Dermis microvascular lymphatic vessel endothelial cell (primary cell): ENCODE measurements at places on chromosomes 5 and 9. TPM values are rescaled to one million over a fixed set of nuclear protein-coding genes. Genes with fewer than 3 reads are reported as not detected.

GRCh38 chr9:86828631-86829030 lies 118.7 kb downstream of the GAS1 start:
- no peak for DNase-seq

DNA sequence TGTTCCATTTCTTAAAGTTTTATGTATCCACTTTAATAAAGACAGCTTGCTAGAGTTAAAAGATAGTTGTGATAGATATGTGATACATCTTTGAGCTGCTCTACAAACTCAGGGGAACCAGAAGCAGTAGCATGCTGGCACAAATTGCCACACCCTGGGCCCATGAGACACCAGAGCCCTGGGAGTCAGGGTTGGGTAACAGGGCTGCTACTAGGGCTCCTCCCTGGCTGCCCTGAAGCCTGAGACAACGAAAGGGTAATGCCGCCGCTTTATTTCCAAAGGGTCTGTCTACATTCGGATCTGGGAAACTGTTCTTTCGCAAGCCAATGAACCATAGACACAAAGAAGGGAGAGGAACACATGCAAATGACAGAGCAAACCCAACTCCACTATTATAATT lies 29.2 kb downstream of the PTPN3 start:
- no peak for DNase-seq

GRCh38 chr5:157492886-157493285 lies 32.9 kb downstream of the NIPAL4 start:
- no peak for DNase-seq

DNA sequence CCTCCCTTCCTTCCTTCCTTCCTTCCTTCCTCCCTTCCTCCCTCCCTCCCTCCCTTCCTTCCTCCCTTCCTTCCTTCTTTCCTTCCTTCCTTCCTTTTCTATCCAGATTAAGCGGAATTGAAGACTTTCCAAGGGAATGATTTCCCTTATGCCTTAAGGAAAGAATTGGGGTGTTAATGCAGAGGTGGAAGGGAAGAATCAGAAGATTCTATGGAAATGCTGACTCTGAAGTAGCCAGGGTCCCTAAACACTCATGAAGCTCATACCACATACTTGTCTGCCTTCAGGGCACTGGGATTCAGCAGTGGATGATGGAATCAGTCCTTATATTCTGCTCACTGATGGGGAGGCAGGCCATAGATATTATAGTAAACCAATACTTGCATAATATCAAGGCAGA lies 48.2 kb downstream of the TNC start:
- DNase-seq = no peak

DNA sequence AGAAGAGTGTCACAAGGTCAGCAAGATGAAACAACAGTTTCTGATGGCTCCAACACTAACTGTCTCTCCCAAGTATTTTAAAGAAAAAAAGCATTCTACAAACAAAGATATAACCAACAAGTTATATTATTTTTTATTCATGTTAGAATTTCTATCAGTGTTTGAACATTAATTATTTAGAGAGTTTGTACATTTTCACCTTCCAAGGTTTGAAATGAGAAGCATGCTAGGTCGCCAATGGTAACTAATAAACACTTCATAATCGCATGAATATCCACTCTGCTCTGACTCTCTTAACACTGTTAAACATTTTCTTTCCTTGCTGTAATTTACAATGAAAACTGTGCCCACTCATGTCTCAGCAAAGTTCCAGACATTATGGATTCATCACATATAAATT lies 73.5 kb downstream of the PTCH1 start:
- no peak for DNase-seq

DNA sequence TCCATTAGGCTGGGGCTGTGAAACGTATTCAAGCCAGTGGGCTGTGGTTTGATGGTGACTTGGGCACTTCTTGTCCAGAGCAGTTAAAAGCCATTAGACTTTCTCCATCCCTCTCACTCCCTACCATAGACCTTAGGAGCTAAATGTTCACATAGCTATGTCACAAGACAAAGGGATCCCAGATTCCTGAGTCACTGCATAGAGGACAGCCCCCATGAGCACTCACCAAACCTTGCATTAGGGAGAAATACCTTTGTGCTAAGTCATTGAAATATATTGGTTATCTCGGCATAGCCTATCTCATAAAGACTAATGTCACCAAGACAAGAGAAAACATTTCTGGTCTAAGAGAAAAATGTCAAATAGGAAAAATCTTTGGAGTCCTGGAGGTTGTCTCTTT lies 104.3 kb downstream of the TRPM6 start:
- no peak for DNase-seq

DNA sequence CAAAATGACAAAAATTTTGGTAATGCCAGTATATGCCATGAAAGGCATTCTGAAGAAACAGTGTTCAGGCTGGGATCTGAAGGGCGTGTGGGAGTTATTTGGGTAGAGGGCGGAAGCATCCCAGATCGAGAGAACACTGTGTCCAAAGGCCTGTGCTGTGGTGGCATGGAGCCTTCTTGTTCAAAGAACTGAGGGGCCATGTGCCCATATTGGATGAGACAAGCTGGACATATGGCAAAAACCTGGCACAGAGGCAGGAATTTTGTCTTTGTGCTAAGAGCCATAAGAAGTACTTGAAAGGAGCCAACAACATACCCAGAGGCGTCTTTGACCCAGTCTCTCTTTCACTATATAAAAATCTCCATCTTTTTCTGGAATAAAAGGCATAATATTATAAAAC lies 128.0 kb downstream of the SYK start:
- no peak for DNase-seq

GRCh38 chr5:36670548-36670947 lies 64.1 kb downstream of the SLC1A3 start:
- DNase-seq = no peak

GRCh38 chr9:136297766-136298735 lies 5.8 kb downstream of the CCDC187 start:
- DNase-seq = no peak

DNA sequence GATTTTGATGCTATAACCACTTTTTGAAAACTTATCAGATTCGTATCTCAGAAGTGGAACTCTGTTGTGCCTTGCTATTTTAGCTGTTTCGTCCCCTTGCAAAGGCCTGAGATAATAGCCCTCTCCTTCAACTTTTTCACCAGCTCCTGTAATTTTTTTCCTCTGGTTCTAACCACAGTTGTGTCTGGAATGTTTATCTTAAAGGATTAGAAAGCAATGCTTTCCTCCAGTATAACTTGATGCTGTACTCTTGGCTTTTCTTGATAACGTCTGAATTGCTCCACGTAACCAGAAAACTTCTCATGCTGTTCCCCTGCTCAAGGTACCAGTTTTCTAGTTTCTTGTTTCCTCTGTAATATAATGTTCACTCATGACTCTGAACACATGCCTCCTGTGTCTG lies 209.4 kb downstream of the DTWD2 start:
- no peak for DNase-seq

DNA sequence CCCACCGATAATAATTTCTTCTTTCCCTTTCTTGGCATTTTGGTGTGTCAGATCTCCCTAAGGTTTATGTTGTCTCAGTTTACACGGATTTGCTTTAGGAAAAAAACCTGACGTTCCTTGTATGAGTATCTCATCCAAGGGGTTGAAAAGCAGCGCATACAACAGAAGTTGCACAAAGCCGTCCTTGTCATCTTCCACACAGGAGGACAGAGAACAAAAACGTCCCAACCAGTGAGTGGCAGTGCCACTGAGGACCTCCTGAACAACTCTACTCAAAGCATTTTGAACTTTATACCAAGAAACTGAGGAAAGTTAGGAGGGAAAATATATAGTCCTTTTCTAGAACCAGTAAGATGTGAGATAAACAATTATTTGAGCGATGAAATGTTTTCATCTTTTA lies 547.0 kb downstream of the PDE4D start:
- no peak for DNase-seq

- no peak for DNase-seq
Observed at GRCh38 chr9:137723783-137724445, 105.1 kb downstream of the EHMT1 start.

DNA sequence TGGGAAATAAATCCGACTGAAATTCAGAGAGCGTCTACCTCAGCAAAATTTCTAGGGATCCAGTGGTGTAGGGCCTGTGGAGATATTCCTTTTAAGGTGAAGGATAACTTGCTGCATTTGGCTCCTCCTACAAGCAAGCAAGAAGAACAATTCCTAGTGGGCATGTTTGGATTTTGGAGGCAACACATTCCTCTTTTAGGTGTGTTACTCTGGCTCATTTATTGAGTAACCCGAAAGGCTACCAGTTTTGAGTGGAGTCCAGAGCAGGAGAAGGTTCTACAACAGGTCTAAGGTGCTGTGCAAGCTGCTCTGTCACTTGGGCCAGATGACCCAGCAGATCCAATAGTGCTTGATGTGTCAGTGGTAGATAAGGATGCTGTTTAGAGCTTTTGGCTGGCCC lies 862.4 kb upstream of the CDH9 start:
- DNase-seq = no peak

DNA sequence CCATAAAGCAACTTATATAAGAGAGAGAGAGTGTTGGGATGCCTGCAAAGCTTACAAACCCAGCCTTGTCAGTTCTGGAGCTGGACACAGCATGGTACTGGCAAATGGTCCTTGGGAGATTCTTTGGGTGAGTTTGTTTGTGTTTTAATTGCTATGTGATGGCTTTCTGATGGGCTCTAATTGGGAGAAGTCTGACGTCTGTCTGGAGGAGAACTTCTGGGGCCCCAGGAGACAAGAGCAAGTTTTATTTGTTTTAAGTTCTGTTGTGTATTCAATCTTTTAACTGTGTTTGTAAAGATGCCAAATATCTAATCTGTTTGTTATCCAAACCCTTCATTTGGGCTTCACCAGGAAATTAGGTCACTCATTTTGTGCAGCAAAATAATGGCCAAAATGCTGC lies 50.3 kb upstream of the AFAP1L1 start:
- no peak for DNase-seq

- DNase-seq = peak; percentile 11
Observed at GRCh38 chr9:134983074-134983473, 65.4 kb upstream of the FCN1 start.

DNA sequence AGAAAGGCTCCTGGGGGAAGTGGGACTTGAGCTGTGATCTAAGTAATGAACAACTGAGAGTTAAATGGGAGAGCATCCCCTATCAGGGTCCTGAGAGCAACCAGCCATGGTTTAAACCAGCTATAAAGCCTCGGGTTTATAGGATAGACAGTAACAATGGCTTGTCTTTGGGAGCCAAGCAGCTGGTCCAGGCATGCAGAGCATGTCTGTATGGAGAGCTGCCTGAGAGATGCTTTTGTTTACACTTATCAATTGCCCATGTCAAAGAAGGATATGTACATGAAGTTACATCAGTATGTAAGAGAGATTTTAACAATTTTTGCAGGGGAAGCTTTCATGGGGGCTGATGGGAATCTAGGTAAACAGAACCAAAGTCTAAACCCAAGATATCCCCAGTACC lies 4.4 kb downstream of the TGFBI start:
- DNase-seq = no peak

GRCh38 chr9:108642871-108643270 lies 212.9 kb downstream of the ACTL7B start:
- DNase-seq = no peak

- DNase-seq = no peak
Observed at GRCh38 chr9:136062657-136063439, 32.2 kb downstream of the NACC2 start.

DNA sequence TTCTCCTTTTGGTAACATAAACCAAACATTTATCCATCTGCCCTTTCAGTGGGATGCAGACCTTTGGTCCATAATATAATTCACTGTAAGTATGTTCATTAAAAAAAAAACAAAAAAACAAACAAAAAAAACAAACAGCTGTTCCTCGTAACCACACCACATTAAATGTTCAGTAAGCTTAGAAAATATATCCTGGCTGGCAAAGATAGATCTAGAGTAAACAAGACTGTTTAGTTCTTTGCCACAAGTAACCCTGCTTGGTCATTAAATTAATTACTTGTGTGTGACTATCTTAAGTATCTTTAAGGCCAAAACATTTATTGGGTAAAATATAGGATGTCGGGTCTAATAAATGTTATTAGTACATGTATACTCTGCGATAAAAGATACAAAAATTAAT lies 1717.1 kb downstream of the EFNA5 start:
- DNase-seq = no peak

The PHF2 gene
- 11.7 and 16.2 TPM in 2 replicates for total RNA-seq

The PCDHB3 gene
- 0.26 and 1.1 TPM in 2 replicates for total RNA-seq

The FGFR4 gene
- total RNA-seq = 2.4 and 4.2 TPM in 2 replicates

The TTC39B gene
- 1.3 and 2.0 TPM in 2 replicates for total RNA-seq

The IFNA6 gene
- not detected in 2 replicates for total RNA-seq

The PCDHA6 gene
- total RNA-seq = 0.25 TPM in 1 of 2 replicates, not detected in the other

The IRX4 gene
- total RNA-seq = not detected in 2 replicates

The GRIA1 gene
- total RNA-seq = under 0.01 TPM in 1 of 2 replicates, not detected in the other

The SREK1 gene
- total RNA-seq = 44.7 and 47.3 TPM in 2 replicates

The FSD1L gene
- total RNA-seq = 1.7 and 2.0 TPM in 2 replicates
